Hippocampal formation (tissue), 2 donors: ENCODE measurements at places on chromosomes 12 and 14.

DNA sequence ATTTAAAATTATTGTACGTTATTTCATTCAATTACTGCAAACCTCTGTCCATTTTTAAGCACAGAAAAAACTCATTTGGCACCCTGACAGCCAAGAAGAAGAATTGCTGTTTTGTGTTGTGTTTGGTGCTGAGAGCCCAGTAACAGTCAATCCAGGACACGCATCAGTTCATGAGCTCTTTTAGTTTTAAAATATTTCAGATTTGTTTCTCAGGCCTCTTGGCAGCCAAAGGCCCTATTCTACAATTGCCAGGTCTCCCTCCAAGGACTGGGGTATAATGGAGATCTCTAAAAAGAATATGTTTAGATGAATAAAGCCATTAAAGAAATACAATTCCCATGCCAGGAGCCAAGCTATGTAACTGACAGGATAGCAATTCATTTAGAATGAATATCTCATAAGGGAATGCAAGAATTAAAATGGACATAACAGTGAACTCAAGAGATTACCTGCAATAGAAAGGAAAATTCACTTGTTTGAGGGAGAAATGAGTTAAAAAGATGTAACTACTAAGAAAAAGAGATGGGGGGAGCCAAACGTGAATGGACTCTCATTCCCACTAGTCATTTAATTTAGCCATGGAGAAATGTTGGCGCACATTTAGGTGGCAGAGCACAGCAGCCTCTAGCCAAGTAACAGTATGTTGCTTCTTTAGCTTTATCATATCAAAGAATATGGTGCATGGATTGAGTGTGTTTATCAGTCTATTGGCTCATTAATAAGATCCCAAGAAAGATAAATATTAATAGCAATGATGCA is 140.6 kb upstream of the PELI2 start:
- peak; percentile 43 for DNase-seq

GRCh38 chr14:64787619-64788018 is 83.4 kb downstream of the PLEKHG3 start:
- DNase-seq: no peak

DNA sequence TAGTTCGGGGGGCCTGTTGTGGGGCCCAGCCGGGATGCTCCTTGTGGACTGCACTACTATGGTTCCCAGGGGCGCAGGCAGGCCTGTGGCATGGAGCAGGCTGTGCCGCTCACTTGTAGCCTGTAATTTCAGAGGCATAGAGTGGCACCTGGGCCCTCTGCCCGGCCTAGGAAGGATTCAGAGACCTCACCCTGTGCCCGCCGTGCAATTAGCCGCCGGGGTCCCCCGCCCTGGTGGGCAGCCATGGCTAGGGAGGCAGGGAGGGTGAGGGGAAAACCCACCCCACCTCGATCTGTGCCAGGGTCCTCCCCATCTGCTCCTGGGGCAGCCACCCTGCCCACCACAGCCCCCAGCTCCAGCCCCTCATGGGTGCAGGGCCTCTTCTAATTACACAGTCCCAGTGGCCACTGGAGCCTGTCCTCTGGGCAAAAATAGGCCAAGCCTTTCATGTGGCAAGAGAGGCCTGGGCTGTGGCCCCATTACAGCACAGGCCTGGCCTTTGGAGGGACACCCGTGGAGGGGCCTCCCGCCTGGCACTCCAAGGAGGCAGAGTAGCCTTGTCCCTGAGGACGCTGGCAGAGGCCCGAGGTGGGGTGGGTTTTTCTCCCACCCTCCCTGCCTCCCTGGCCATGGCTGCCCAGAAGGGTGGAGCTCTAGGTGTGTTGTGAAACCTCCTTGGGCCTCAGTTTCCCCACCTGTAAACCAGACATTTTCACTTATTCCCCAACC is 5.3 kb upstream of the TMEM119 start:
- DNase-seq: no peak

- no peak for DNase-seq
These were observed 8.4 kb downstream of the FBXO33 start for GRCh38 chr14:39423793-39424192.

GRCh38 chr12:15996948-15997347 is 85.8 kb downstream of the DERA start:
- DNase-seq: no peak
